CD8-positive, alpha-beta T cell (primary cell): ENCODE measurements at places on chromosomes 7 and 10.

- DNase-seq: no peak
These were observed 355.6 kb downstream of the ETV1 start for GRCh38 chr7:13633857-13634256.

- no peak for DNase-seq
These were observed 41.1 kb downstream of the GLRX3 start for GRCh38 chr10:130177250-130177649.

DNA sequence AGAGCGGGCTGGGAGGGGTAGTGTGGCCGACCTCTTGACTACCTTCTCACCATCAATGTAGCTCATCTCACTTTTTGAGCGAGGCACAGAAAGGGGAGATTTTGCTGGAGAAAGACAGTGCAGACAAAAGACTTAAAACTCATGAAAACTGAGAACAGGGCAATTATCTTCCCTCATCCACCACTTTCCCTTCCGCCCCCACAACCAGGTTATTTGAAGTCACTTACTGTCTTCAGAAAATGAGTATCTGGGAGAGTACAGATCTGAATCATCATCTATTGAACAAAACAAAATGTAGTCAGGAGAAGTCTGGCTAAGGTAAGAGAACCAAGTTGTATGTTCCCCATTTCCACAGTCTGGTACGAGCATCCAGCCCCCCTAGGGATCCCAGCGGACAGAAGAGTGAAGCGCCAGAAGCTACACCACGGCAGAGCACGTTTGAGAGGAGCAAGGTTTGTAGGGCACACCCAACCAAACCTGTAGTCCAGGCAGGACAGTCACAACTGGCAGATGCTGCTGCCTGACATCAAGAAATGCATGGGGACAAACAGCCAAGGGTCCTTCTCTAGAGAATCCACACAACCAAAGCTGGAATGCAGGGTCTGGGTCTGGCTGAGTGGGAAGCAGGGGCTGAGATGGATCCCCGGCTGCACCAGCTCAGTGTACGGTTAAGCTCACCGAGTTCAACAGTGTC, 93.4 kb upstream of the PDLIM1 start:
- DNase-seq: no peak

DNA sequence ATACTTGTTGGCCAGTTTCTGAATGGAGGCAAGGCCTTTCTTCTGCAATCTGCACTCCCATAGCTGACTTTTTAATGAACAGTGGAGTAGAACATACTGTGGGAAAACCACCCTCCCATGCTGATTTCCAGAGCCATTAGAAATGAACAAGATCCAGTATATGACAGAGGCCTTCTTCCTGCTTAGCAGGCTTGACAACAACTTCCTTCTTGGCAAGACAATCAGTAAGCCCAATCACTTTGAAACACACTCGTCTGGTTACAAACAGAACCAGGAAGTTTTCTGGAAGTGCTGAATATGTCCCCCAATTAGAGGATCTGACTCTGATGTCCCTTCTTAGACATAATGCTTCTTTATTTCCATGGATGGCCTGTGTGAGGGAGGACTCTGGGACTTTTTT, 103.4 kb downstream of the SAMD9 start:
- DNase-seq: no peak

GRCh38 chr7:32494946-32495297, 367 bp upstream of the AVL9 start:
- DNase-seq: no peak

DNA sequence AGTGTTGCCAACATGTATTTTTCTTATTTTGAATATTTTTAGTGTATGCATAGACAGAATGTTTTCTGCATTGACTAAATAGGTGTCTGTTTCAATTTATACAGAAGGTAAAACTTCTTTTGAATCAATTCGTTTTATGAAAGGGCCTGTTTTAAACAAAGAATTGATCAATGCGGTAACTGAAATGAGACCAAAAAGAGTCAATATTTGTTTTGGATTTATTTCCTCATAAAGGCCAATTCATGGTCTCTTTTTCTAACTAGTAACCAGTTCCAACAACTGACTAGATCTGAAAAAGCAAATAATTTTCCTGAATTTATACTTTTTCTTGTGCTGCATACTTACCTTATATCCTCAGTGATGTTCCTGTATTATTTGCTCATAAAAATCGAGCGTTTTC, 320.5 kb downstream of the DGKB start:
- no peak for DNase-seq

DNA sequence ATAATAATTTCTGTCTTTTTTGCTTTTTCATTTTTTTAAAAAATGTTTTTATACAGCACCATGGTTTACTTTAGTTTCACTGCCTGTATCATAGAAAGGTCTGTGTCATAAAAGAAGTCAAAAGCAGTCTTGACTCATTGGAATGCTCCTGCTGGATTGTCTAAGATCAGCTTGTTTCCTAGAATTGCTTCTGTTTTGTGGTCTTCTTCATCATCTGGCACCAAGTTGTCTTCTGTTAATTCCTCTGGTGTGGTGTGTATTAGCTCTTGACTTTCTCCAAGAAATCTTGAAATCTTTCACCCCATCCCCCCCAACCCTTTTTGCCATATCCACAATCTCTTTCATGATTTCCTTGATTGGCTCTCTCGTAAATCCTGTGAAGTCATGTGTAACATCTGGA, 250.3 kb upstream of the CXCL12 start:
- no peak for DNase-seq

GRCh38 chr7:26292768-26293560, 1.3 kb downstream of the SNX10 start:
- no peak for DNase-seq

DNA sequence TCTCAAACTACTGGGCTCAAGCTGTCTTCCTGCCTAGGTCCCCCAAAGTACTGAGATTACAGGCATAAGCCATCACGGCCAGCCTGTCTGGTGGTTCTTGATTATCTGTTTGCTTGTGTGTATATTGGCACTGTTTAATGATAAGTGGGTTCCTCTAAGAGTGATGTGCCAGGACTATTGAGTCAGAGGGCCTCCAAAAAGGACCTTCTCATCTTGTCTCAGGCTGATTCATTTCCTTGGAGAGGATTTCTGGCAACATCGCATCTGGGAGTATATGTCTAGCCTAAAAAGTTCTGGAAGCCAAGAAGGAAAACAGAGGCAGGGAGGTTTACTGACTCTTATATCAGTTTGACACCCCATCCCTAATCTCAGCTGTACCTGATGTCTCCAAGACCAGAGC, 27.1 kb upstream of the AKAP9 start:
- DNase-seq: no peak

GRCh38 chr7:21334906-21335305, 93.0 kb upstream of the SP4 start:
- DNase-seq: no peak

DNA sequence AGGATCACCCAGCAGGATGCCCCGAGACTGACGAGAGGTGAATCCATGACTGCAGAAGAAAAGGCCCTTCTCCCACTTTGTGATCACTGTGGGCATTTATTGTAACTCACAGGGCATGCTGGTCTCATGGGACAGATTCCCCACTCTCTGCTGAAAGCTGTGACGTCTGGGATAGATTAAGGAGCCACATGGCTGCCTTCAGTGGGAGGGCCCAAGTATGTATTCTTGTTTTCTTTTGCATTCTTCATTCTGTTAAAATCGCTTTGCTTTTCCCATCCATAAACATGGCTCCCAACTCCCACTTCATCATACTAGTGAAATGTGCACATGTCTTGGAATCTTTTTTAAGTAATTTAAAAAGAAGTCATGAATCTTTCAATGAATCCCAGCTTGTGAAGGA, 67.2 kb downstream of the FAM107B start:
- DNase-seq: no peak

GRCh38 chr7:45584261-45585210, 10.4 kb downstream of the ADCY1 start:
- DNase-seq: no peak

- no peak for DNase-seq
These were observed 220.8 kb downstream of the POU6F2 start for GRCh38 chr7:39198556-39198955.

DNA sequence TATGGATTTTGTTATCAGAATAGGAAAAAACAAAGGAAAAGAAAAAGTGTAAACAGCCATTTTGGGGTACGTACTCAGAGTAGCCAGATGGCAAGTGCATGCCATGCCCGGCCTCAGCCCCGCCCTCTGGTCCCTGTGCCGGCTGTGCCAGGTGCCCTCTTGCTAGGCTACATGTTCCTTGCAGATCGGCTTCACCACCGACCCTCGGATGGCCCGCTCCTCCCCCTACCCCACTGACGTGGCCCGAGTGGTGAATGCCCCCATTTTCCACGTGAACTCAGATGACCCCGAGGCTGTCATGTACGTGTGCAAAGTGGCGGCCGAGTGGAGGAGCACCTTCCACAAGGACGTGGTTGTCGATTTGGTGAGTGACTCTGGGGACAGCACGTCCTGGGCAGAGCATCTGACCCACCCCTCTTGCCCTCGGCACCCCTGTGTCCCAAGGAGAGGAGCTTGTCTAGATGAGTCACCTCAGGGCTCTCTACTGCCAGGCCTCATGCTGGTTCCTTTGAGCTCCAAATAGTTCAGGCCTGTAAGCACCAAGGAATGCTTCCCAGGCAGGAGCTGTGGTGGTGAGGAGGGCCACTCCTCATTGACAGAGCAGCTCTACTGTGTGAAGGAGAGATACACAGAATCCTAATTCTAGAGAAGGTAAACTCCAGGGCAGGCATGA, 54.9 kb upstream of the ZMIZ2 start:
- DNase-seq: no peak

DNA sequence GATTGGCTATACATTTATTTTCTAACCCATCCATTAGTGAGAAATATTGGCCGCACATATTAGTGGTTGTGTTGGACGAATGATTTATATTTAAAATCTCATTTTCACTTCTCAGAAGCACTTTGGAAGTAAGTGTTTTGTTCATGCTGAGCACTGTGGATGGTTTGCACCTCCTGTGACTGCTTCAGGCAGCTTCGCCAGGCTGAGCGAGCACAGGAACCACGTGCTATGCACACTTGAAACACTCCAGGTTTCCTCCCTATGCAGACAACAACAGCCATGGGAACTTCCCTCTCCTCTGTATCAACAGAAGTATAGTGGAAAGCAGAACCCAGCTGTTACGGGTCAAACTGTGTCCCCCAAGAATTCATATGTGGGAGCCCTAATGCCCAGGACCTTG, 67.3 kb upstream of the WDR11 start:
- no peak for DNase-seq

- peak; percentile 20 for DNase-seq
These were observed 4.3 kb upstream of the ELFN1 start for GRCh38 chr7:1665549-1666316.

DNA sequence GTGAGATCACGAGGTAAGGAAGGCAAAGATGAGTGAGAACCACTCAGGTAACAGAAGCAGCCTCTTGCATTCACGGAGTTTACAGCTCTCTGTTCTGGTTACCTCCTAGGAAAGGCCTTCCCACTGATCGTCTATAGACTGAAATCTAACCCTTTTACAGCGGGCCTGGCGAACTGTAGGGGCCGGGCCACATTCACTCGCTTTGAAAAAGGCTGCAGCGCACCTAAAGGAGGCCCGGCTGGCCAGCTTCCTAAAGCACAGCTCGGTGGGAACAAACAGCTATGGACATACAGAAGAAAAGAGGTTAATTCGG, 565 bp downstream of the ATP5MK start:
- DNase-seq: no peak

GRCh38 chr7:73703757-73704639, 15.5 kb downstream of the STX1A start:
- DNase-seq: no peak

GRCh38 chr7:2553831-2554581, 1.3 kb downstream of the BRAT1 start:
- DNase-seq: no peak

DNA sequence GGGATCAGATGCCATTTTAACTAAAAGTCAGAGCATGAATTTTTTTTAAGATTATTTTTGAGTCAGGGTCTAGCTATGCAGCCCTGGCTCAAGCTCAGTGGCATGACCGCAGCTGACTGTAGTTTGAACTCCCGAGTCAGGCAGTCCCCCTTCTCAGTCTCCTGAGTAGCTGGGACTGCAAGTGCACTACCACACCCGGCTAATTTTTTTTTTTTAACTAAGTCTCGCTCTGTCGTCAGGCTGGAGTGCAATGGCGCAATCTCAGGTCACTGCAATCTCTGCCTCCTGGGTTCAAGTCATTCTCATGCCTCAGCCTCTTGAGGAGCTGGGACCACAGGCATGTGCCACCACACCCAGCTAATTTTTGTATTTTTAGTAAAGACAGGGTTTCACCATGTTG, 7.8 kb downstream of the TAS2R41 start:
- DNase-seq: no peak
